ENCODE measurements at places on chromosomes 1 and 21.

GRCh38 chr1:2376261-2376741 is 15.1 kb downstream of the MORN1 start:
- DNase-seq, result no peak

- DNase-seq, result no peak
These were observed 59.4 kb upstream of the PAX7 start for GRCh38 chr1:18571275-18571674.

- DNase-seq, result no peak
These were observed 256.9 kb downstream of the GPATCH2 start for GRCh38 chr1:217373761-217374701.

DNA sequence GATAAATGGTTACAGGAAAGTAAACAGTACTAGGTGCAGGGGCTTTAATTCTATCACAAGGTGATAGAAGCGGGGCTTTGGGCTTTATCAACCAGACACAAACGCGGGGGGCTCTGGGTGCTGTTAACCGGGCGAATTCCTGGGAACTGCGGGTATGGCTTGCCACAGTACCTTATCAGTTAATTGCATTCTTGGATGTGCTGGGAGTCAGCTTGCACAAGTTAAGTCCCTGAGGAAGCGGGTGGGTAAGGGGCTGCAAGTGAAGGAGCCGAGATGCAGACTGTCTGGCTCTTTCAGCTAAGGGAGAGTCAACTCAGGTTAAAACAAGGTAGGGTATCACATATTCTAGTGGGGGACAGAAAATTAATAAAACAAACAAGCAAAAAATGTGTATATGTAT is 661 bp downstream of the GBP4 start:
- no peak for DNase-seq

All from GM18507 (cell line).